ENCODE measurements at places on chromosomes 3 and 15. TPM values are rescaled to one million over a fixed set of nuclear protein-coding genes. Genes with fewer than 3 reads are reported as not detected.

ZBED2 gene
- 20.5 TPM for total RNA-seq

TM4SF1 gene
- 140 TPM for total RNA-seq

KBTBD12 gene
- total RNA-seq, result 0.16 TPM

CKMT1B gene
- 0.89 TPM for total RNA-seq
